ENCODE measurements at places on chromosomes 2 and 18.

GRCh38 chr18:70554854-70555445 lies 266.1 kb downstream of the SOCS6 start:
- DNase-seq: no peak

DNA sequence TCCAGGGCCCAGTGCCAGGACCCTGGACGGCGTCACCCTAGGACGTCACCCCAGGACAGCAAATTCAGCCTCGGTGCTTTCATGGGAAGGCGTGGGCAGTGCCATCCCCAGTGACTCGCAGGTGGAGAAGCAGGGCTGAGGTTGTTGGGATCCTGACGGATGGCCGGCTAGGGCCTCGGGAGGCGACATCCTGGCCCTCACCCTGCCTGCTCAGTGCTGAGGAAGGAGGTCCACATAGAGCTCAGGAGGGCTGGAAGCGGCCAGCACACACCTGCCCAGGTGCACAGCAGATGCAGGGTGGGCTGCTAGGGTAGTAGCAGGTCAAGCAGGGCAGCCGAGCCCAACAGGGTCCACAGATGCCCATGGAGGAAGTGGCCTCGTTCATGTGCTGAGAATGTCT lies 482.0 kb upstream of the SALL3 start:
- no peak for DNase-seq

DNA sequence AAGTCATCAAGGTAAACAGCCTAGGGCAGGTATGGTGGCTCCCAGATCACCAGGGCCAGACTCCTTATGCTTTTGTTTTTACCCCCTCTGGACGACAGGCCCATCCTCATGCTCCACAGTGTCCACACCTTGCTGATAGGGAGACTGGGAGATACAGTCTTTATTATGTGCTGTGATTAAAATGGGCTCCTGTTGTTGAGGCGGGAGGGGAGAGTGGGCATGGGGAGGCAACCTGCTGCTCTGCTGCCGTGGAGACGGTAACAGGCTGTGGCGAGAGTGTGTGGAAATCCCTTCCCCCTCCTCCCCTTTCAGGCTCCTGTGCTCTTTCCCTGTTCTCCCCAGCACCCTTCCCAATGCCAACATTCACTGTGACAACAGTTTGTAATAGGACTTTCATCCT lies 38.2 kb upstream of the PNO1 start:
- no peak for DNase-seq

DNA sequence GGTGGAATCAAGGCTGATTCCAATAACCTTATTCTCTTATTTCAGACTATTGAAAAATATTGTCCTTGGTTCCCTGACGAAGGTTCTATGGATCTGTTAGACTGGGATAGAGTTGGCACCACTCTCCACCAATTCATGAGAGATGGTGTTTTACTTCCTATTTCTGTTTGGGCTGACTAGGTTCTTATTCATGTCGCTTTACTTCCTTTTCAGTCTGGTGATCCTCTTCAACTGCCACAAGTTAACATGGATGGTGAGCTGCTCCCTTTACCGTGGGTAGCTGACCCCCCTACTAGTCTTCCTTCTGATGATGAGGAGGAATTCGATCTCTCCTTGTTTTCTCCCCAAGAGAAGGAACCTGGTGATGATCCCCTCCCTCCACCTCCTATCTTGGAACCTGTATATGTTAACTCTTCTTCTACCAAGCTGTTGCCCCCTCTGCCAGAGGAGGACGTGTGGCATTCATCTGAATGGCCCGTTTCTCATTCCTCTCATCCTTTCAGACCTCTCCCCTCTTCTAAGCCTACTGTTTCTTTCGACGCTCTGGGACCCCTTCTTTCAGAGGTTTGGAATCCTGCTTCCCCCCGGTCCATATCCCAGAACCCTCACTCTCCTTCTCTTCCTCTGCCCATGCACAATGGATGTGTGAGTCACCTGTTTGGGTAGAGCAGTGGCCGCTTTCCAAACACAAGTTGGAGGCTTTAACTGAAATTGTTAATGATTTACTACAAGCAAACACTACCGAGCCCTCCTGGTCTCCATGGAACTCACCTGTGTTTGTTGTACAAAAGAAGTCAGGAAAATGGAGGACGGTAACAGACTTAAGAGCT lies 13.5 kb upstream of the CNOT11 start:
- DNase-seq: no peak

DNA sequence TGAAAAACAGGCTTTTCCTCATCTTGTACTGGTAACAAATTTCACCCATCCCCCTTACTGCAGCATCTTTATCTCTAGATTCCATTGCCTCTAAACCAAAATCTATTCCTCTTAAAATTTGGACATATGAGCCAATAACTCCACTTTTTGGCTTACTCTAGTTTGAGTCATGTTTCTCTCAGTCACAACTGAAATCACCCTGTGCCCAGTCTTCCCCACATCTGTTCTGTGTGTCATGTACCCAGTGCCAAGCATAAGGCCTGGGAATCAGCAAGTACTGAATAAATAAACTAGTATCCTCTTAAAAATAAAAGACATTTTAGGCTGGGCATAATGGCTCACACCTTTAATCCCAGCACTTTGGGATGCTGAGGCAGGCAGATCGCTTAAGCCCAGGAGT lies 20.8 kb upstream of the CHN1 start:
- peak; percentile 78 for DNase-seq

DNA sequence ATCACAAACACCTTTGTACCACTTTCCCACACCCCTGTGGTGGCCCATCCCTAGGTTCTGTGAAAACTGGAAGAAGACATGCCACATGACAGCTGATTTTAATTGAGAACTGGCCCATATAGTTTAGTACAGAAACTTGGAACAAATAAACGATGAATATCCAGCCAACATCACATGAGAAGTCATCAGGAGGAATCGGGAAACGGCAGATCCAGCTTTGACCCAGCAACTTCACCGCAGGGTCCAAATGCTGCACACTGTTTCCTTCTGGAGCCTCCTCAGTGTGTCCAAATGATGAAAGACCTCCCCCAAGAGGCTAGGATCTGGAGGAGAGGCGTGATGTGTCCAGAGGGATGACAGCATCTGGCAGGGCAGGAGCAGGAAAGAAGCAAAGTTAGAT lies 75.5 kb downstream of the COPS8 start:
- DNase-seq: peak; percentile 92

DNA sequence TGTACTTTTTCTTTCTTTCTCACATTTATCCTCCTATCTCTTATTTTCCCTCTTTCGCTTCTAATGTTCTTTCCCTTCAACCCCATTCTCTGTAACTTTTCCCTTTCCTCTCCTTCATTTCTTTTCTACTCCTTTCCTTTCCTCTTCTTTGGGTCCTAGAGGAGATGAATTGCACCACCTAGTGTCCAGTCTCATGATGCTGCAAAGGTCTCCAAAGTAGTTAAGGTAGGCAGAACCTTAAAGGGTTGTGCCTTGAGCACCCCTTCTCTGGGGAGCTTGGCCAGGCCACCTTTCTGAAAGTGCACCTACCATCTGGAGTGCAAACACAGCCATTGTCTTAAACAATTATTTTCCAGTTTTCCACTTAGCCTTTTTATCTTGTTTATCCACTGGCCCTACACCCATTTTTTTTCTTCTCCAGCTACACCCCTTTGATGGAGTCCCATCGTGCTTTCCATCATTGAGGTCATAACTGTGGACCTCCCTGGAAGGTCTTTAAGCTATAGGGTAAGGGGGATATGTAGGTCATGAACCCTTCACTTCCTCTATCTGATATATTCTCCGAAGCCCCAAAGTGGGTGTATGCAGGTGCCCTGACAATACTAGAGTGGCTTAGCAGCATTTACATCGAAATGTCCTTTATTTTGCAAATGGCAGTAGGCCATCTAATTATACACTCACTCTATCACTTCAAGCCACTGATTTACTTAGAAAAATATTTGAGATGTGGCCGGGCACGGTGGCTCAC lies 155.9 kb downstream of the ESCO1 start:
- DNase-seq: peak; percentile 54

- DNase-seq: no peak
These were observed 177.7 kb downstream of the PIEZO2 start for GRCh38 chr18:10971717-10972116.

DNA sequence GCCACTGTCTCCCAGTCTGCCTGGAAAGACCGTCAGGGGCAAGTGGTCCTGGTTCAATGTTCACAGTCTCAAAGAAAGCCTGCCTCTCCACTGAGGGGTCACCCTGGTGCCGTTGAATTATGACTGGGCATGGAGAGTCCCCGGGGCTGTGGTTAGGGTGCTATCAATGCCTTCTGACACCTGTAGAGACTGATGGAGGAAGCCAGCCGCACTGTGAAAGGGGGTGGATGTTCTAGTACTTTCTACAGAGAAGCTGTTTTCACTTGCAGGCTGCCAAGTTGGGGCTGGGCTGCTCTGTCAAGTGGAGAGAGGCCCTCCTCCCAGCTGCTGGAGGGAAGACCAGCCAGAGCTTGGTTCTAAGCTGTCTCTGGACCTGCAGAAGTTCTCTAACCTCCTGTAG lies 80.5 kb downstream of the BCL2L11 start:
- no peak for DNase-seq

DNA sequence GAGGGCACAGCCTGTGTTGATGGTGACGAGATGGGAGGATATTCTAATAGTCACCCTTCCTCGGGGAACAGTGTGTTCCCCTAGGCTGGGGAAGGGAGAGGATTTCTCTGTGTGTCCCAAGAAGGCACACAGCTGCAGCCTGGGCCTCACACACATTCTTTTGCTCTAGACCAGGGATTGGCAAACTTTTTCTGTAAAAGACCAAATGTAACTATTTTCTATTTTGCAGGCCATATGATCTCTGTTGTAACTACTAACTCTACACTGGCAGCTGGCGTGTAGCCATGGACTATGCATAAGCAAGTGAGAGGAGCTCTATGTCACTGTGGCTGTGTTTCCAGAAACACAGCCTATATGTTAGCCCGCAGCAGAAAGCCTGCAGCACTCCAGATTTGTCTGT lies 65.8 kb downstream of the ARHGAP28 start:
- peak; percentile 64 for DNase-seq

GRCh38 chr2:196331851-196332250 lies 160.5 kb upstream of the STK17B start:
- DNase-seq: peak; percentile 58

DNA sequence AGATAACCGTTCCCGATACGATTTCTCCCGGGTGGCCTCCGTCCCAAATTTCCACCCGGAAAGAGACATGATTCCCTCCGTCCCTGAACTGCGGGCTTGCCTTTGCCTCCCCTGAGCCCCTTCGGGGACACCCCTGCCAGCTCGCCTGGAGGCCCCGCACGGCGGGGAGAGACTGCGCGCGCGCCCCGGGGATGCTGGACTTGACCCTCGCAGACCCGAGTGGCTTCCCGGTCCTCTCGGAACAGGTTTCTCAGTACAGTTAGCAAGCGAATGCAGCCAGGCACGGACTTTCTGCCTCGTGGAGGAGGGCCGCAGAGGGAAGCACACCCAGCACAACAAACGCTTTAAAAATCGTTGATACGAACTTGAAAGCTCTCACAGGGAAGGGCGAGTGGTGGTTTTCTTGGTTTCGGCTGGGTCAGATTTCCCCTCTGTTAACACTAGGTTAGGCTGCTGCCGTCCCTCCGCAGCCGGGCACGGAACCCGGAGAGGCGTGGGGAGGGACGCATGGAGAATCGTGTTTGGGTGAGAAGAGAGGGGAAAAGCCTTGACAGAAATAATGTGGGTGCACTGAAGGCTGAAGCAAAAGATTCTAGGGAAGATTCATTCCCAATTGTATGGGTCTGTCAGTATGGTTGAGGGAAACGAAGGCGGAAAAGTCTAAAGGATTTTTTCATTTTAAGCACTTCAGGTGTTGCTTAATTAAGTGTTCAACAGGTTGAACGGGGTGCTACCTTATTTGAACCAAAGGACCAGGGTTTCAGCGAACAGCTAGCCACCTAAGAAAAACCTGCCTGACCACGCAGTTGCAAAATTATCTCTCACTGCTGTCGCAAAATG lies 916 bp downstream of the TNFRSF11A start:
- DNase-seq: peak; percentile 1

DNA sequence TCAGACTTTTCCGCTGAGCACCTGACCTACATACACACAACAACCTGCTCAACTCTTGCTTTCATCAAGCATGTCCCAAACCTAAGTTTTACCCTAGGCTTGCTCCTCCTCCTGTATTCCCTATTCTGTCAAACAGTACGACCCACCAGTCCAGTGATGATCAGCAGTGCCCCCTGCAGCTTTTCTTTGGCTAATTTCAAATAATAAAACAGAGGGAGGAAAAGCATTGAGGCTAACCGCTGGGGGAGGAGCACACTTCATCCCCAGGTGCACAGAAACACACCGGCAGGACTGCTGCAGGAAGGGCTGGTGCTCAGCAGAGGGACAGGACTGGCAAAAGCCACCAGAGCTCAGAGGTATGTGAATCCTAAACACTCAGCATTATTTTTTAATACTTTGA lies 21.2 kb downstream of the E2F6 start:
- DNase-seq: no peak

DNA sequence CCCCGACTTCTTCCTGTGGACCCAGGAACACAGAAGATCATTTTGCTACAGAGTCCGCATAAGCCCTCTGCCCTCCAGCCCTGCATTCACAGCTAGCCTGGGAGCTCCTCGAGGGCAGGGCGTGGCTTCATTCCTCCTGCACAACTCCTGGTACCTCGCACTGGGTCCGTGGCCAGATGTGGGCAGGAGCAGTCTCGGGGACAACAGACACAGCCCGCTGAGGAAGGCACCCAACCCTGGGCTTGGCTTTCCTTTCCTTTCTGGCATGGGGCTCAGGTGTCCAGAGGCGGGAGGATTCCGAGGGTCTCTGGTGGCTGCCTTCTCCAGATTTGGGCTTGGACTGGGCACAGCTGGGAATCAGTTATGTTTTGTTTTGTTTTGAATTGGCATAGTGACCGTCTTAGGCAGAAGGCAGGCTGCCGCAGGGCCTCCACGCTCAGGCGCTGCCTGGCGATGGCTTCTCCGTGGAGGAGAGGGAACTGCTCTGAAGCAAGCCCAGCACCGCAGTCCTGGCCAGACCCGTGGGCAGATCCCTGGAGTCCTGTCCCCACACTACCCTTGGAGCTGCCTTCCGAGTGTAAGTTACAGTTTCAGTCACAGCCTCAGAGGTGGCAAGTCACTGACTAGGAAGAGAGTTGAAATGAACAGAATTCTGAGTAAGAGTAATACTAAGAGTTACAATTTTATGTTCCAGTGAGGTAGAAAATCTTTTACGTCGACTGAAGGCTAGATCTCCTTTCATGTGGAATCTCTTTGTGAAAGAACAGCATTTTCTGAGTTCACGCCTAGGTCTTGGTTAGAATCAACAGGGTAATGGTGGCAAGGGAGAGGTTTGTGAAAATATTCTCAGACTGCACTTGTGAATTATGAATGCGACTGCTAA lies 47.9 kb downstream of the LDLRAD4 start:
- peak; percentile 24 for DNase-seq

GRCh38 chr2:138209009-138209408 lies 244.7 kb downstream of the HNMT start:
- no peak for DNase-seq

GRCh38 chr18:9681217-9681616 lies 26.9 kb upstream of the RAB31 start:
- no peak for DNase-seq

GRCh38 chr2:112850588-112850987 lies 14.0 kb upstream of the IL1B start:
- DNase-seq: no peak
